ENCODE measurements at places on chromosomes 6 and 20.

DNA sequence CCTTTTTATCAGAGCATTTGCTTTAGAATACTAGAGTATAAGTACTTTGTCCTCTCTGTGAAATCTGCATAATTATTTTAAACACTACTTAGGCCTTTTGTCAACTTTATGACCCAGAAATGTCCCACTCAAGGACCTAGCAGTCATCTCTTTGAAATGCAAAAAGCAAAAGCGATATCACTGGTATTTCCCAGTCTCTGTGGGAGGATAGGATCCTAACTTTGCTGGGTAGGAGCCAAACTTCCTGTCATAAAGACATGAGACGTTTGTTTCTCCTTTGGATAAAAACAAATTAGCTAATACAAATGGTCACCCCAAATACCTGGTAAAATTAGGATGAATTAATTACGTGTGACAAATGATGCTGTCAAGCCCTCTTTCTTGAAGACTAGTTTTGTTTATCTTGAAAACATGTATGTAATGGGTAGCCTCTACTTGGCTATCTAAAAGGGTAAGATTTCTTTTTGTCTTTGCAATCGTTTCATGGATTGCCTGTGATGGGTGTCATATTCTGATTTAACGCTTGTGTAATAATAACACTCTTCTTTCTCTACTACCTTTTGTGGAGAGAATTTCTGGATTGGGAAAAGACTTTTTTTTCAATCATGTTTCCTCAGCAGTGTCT, 36.2 kb downstream of the DCDC2 start:
- no peak for DNase-seq

DNA sequence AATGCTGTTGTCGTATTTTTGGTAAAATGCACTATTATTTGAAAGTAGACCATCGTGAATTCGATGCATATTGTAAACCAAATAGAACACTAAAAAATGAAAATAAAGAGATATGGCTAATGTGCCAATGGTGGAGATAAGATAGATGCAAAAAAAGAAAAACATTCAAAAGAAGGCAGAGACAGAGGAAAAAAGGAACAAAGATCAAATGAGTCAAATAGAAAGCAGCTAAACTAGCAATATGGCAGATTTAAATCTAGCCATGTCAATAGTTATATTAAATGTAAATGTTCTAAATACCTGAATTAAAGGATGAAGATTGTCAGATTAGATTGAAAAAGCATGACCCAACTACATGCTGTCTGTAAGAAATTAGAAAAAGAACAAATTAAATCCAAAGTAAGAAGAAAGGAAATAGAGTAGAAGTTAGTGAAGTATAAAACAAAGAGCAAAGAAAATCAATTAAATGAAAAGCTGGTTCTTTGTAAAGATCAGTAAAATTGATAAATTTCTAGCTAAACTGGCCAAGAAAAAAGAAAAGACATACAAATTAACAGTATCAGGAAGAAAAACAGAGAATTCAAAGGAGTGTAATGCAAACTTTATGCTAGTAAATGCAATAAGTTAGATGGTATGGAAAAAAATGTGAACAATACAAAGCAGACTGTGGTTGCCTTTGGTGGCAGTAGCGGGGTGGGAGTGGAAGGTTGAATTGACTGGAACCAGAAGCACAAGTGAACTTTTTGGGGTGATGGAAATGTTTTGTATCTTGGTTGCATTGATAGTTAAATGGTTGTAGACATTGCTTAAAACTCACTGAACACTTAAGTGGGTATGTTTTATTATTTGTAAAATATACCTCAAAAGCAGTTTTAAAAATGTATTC, 44.8 kb downstream of the PTPN1 start:
- DNase-seq: no peak

GRCh38 chr6:170111816-170112582, 178.9 kb downstream of the DLL1 start:
- no peak for DNase-seq

- no peak for DNase-seq
These were observed 11.6 kb upstream of the RSPO4 start for GRCh38 chr20:1013566-1014340.

GRCh38 chr6:66931787-66932186, 1224.8 kb upstream of the EYS start:
- DNase-seq: no peak

DNA sequence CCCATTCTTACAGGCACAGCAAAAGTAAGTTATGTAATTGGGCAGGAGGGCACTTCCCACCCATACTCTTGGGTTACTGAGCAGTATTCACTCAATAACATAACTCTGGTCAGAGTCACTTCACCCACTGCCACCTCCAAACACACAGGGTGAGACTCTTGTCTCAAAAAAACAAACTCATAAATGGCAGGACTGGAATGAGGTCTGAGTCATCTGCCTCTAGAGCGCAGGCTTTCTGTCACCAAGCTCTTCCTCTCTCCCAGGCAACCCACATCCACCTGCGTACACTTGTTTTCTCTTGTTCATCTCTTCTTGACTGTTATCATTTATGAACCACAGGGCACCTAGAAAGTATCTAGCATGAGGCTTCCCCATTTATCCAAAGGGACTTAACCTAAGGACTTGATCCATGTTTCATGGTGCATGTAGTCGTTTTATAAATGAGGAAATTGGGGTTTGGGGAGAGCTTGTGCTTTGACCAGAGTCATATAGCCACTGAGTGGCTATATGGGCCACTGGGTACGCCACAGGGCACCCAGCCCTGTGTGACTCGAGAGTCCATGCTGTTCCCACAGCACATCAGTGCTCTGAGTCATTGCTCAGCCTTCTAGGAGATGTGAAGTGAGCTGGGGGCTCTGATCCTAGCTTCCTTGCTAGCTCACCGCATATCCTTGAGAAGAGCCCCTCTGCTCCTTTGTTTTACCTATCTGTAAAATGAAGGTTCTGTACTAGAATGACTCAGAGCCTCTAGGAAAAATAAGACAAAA, 22.4 kb downstream of the C20orf173 start:
- no peak for DNase-seq

DNA sequence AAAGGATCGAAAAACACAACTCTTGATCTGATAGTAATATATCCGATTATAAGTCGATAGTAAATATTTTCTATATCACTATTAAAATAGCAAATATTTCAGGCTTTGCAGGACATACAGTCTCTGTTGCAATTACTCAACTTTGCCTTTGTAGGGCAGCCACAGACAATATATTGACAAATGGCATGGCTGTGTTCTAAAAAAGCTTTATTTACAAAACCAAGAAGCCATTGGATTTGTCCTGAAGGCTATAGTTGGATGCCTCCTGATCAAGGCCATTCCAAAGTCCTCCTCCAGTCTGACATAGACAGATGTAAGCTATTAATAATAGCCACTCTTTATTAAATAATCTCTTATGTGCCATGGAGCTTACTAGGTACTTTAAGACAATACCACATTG, 5.9 kb downstream of the OCSTAMP start:
- no peak for DNase-seq

GRCh38 chr20:8388141-8388540, 256.1 kb downstream of the PLCB1 start:
- no peak for DNase-seq

DNA sequence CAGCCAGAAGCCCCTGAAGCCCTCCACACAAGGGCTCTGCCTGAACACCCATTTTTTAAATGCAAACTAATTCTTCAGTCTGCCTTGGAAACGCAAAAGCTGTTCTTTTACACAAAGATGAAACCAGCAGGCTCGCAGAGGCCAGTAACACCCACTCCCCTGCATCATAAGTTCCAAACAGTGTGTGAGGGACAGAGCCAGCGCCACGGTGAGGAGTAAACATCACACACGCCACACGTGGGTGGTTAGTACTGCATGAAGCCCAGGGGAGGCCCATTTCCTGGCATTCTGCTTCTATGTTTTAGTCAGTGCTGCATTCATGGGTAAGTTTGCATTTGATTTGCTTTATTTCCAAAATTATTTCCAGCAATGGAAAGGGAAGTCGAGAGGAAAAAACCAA, 217.7 kb upstream of the RIN2 start:
- no peak for DNase-seq

GRCh38 chr6:13191461-13191860, 136.9 kb downstream of the TBC1D7 start:
- no peak for DNase-seq

- DNase-seq: no peak
These were observed 270.1 kb downstream of the TFAP2A start for GRCh38 chr6:10144772-10145171.

- DNase-seq: no peak
These were observed 15.2 kb downstream of the MAP1LC3A start for GRCh38 chr20:34573541-34574300.

DNA sequence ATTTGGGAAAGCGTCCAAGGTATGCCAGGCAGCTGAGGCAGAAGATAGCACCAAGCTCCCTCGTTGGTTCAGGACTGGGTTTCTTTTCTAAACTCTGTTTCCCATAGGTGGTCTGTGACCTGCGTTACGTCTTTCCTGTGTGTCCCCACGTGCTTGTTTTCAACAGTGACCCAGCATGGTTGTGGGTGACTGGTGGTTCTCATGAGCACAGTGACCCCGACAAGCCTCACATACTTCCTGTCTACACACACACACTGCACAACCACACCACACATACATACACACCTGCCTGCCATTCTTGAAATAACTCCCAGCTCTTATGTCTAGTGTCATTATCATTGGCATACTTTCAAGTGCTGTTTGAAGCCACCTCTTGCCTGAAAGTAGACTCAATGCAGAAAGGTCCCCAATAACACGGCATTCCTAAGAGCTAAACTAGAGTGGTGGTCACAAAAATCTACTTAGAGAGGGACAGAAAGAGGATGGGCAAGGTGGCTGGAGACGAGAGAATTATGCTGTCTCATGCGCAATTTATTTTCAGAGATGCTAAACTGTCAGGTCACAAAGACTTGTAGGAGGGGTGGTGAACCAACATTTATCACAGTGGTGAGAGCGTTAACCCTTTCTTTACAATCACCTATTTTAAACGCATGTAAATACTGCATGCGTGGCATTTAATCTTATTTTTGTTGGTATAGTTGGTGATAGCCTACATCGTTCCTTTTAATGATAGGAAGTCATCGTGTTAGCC, 66.7 kb downstream of the GCNT2 start:
- no peak for DNase-seq

- DNase-seq: peak; percentile 35
These were observed 45.8 kb downstream of the TM9SF4 start for GRCh38 chr20:32155017-32155981.

GRCh38 chr6:128156321-128157111, 255.7 kb upstream of the THEMIS start:
- DNase-seq: no peak

DNA sequence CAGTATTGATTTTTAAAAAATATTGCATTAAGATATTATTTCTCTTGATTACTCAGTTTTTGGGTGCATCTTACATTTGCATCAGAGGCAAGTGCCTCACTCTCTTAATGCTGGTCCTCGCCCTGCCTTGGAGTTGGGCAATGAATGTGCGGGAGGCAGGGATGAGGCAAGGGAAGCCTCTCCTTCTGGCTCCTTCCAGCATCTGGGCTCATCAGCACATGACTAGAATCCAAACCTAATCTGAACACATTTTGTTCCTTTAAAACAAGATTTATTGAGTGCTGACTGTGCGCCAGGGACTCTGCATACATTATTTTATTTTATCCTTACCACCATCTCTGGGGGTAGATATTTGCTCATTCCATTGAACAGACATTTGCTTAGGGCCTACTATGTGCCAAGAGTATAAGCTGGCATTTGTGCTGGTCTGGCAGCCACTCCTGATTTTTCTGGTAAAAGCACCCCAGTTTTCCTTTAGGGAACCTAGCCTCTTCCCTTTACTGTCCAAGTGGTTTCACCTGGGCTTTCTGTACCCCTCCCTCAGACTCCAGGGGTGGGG, 71.9 kb upstream of the ZNFX1 start:
- DNase-seq: no peak

- no peak for DNase-seq
These were observed 186.2 kb upstream of the CST7 start for GRCh38 chr20:24762791-24763350.

- no peak for DNase-seq
These were observed 225.8 kb upstream of the SOX4 start for GRCh38 chr6:21367649-21368154.
